Neural crest cell (in vitro differentiated cells): ENCODE measurements at places on chromosomes 7 and 10. TPM values are rescaled to one million over a fixed set of nuclear protein-coding genes. Genes with fewer than 3 reads are reported as not detected.

- no peaks in the 10 kb centered on the region for H3K27me3 ChIP-seq
- no peak overlapping the region for H3K4me3 ChIP-seq
- no peak for DNase-seq
Observed at GRCh38 chr7:55546814-55547213, 25.5 kb downstream of the VOPP1 start.

DNA sequence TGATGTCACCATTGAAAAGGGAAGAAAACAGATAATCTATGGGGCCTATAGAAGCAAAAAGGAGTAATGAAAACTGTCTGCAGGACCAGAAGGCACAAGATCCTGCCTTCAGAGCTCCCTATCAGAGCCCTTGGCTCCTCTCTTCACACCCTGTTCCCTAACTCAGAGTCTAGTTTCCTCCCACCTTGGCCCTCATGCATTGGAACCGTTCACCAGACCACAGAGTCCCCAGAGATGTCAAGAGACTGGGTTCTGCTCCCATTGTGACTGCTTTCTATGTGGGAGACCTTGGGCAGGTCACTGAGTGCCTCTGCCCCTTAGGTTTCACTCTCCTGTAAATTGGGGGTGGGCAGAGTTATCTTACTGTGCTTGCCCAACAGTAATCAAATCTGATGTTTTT lies 80.1 kb upstream of the RPA3 start:
- no peaks in the 10 kb centered on the region for H3K27me3 ChIP-seq
- H3K4me1 ChIP-seq: no peaks in the 10 kb centered on the region
- H3K4me3 ChIP-seq: no peak overlapping the region
- no peak overlapping the region for H3K27ac ChIP-seq
- DNase-seq: no peak

- no peaks in the 10 kb centered on the region for H3K4me1 ChIP-seq
- no peak overlapping the region for H3K4me3 ChIP-seq
- no peaks in the 10 kb centered on the region for H3K27me3 ChIP-seq
- no peak for DNase-seq
- no peaks in the 10 kb centered on the region for H3K36me3 ChIP-seq
- no peak overlapping the region for H3K27ac ChIP-seq
Observed at GRCh38 chr10:131841131-131841660, 59.6 kb upstream of the PPP2R2D start.

DNA sequence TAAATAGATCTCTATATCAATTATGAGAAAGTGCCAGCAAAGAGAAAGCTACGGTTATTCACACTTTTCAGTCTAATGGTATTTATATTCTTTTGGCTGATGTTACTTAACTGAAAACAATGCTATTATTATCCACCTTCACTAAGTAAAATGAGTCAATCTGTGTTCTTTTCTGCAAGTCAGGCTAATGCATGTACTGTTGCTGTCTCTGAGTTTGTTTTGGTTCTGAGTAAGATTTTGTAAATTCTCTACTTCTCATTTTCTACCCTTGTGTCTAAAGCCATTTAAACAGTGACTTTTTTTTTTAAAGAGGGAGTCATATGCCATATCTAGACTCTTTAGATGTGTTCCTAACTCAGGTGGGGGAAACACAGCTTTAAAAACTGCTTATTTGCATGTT lies 7.5 kb downstream of the VWC2 start:
- no peaks in the 10 kb centered on the region for H3K4me1 ChIP-seq
- H3K36me3 ChIP-seq: no peaks in the 10 kb centered on the region
- peaks cover 46% of the 10 kb centered on the region for H3K27me3 ChIP-seq
- no peak overlapping the region for H3K4me3 ChIP-seq
- no peak overlapping the region for H3K27ac ChIP-seq
- DNase-seq: no peak

The RNF32 gene
- total RNA-seq: 1.2 and 1.4 TPM in 2 replicates

The PSD gene
- total RNA-seq: 36.1 and 37.4 TPM in 2 replicates
